SJCRH30 (cell line): ENCODE measurements at places on chromosomes 2 and 18. TPM values are rescaled to one million over a fixed set of nuclear protein-coding genes. Genes with fewer than 3 reads are reported as not detected.

DNA sequence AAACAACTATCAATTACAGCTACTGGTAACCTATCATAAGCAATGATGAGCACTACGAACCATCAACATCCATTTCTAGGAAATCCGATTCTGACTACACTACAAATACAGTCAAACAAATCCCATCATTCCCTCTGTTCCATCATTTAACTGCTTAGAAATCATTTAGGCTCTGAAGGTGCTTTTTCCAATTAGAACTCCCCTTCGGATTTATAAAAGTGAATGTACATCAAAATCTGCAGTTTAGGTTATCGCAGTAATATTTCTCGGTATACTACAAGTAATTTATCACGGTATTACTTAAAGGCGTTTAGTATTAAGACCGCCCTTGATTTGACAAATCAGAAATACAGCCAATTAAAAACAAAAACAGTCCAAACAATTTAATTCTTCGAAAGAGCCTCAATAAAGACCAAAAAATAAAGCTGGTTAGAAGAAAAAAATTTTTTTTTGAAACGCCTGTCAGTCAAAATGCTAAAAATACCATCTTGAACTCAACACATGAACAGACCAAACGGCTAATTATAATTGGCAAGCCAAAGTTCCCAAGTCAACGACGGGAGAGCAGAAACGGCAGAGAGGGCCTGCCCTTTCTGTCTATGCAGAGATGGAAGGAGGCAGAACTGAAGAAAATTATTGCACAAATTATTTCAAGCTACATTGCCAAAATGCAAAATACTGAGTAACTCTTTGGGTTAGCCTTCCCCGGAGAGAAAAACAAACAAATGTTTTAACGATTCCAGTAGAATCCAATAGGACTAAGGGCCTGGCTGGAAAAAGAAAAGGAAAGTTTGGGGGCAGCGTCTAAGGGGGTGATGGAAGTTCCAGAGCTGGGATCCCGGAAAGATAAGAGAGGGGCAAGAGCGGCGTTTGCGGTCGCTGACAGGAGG lies 1.2 kb downstream of the VPS54 start:
- peak overlapping the region; percentile 94 for H3K27ac ChIP-seq
- H3K4me1 ChIP-seq = peaks cover 8% of the 10 kb centered on the region
- no peaks in the 10 kb centered on the region for H3K36me3 ChIP-seq

DNA sequence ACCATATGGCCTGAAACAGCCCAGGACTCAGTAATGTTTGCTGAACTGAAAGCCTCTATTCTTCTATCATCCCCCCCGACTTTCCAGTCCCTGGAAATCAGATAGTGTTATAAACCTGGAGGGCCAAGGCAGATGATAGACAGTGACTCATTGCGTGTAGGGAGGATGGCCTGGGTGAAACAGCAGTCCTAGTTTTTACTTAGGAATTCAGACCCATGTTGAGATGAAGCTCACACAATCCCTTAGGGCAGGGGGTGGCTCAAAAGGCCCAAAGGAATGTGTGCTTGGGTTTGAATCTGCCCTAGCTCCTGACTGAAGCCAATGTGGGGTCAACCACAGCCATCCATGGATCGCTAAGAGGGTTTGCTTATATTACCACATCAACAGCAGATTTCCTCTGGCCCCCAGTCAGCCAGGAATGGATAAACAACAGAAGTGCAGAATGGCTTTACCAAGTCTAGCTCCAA lies 43.9 kb upstream of the STPG4 start:
- peak overlapping the region; percentile 94 for H3K27ac ChIP-seq
- no peaks in the 10 kb centered on the region for H3K27me3 ChIP-seq
- H3K4me1 ChIP-seq = peaks cover 67% of the 10 kb centered on the region
- H3K36me3 ChIP-seq = no peaks in the 10 kb centered on the region
- DNase-seq = peak; percentile 100
- H3K4me3 ChIP-seq = peak overlapping the region; percentile 12; the same call in 1 of the 2 replicates

GRCh38 chr18:24534737-24535136 lies 74.3 kb downstream of the HRH4 start:
- DNase-seq = no peak
- H3K27me3 ChIP-seq = no peaks in the 10 kb centered on the region

GRCh38 chr2:174009488-174010223 lies 44.5 kb upstream of the SP3 start:
- peaks cover 17% of the 10 kb centered on the region for H3K4me1 ChIP-seq
- no peak overlapping the region for H3K4me3 ChIP-seq
- H3K27me3 ChIP-seq = no peaks in the 10 kb centered on the region
- no peak for DNase-seq
- no peaks in the 10 kb centered on the region for H3K36me3 ChIP-seq

DNA sequence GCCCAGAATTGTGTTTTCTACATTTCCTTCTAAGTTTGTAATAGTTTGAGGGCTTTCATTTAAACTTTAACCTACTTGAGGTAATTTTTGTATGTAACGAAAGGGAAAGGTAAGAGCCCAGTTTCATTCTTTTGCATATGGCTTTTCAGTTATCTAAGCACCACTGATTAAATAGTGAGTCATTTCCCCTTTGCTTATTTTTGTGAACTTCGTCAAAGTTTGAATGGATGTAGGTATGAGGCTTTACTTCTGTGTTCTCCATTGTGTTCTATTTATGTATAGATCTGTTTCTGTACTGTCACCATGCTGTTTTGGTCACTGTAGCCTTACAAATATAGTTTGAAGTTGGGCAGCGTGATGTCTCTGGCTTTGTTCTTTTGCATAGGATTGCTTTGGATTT lies 944.8 kb upstream of the CNTNAP5 start:
- no peaks in the 10 kb centered on the region for H3K4me1 ChIP-seq
- H3K27me3 ChIP-seq = no peaks in the 10 kb centered on the region
- no peaks in the 10 kb centered on the region for H3K36me3 ChIP-seq
- DNase-seq = no peak
- H3K27ac ChIP-seq = no peak overlapping the region

DNA sequence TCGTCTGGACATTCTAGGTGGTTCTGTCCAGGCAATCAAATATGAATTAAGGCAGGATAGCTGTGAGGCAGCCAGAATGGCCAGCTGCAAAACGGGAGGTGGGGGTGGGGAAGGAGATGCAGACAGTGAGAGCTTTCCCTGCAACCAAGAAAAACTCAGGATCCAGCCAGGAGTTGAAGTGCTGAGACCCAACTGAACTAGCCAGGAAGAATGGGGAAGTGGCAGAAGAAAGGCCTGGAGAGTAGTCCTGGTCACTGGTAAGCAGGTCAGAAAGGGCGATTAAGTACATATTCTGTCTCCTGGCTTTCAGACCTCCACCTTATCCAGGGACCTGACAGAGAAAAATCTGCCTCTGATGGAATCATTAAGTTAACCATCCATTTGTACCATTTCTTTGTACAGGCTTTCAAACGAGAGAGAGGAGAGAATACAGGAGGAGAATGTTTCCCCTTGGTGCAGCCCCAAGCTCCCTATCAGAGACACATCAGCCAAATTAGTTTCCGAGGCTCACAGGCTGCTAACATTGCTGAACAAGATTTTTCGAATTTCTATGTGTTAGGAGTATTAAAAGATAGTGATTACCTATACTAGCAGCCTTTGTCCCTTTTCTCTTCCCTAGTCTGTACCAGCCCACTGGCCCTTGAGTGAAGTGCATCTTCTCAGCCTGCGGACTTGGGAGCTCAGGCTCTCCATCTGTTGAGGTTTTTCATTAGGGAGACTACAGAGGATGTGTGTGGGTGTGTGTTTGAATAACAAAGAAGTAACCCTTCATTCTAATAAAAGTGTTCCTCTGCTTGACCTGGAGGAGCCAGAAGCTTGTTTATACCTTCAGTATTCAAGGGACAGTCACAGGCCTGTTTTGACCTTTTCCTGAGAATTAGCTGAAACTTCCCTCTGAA lies 12.5 kb upstream of the HOXD1 start:
- DNase-seq = no peak
- H3K27ac ChIP-seq = no peak overlapping the region
- no peaks in the 10 kb centered on the region for H3K4me1 ChIP-seq
- no peaks in the 10 kb centered on the region for H3K36me3 ChIP-seq
- no peaks in the 10 kb centered on the region for H3K27me3 ChIP-seq

GRCh38 chr2:20326163-20326780 lies 24.4 kb downstream of the PUM2 start:
- H3K27ac ChIP-seq = no peak overlapping the region
- H3K27me3 ChIP-seq = no peaks in the 10 kb centered on the region
- no peak overlapping the region for H3K4me3 ChIP-seq
- DNase-seq = peak; percentile 57
- peaks cover 67% of the 10 kb centered on the region for H3K36me3 ChIP-seq

- peak overlapping the region; percentile 76 for H3K27ac ChIP-seq
- H3K4me1 ChIP-seq = peaks cover 16% of the 10 kb centered on the region
- DNase-seq = peak; percentile 85
- 0 out of 2 replicates have a peak, but pooled peaks cover 3% of the 10 kb centered on the region for H3K36me3 ChIP-seq
- H3K27me3 ChIP-seq = no peaks in the 10 kb centered on the region
- H3K4me3 ChIP-seq = peak overlapping the region; percentile 41
These were observed 27.5 kb downstream of the EML4 start for GRCh38 chr2:42196403-42197267.

- H3K4me1 ChIP-seq = peaks cover 11% of the 10 kb centered on the region
- H3K27me3 ChIP-seq = peaks cover 8% of the 10 kb centered on the region; the same call in 1 of the 2 replicates
- no peak overlapping the region for H3K27ac ChIP-seq
- DNase-seq = no peak
These were observed 142.4 kb downstream of the NDUFA10 start for GRCh38 chr2:239882781-239883180.

DNA sequence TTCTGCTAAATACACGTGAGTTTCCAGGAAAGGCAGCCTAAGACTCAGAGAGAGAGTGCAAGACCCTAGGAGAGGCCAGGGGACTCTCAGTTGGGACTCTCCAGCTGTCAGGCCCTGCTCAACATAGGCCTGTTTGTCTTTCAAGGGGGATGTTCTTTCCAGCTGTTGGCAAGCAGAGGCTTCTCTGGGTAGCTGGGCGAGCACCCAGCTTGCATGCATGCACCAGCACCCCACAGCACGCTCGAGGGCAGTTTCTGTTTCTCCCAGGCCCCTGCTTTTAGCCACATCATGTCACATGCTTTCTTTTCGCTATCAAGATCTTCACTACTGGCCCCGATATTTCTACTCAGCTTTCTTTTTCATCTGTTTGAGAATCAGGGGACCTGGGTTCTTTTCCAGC lies 479.3 kb upstream of the HS6ST1 start:
- no peaks in the 10 kb centered on the region for H3K36me3 ChIP-seq
- no peak overlapping the region for H3K27ac ChIP-seq
- peaks cover 8% of the 10 kb centered on the region for H3K4me1 ChIP-seq
- H3K27me3 ChIP-seq = no peaks in the 10 kb centered on the region
- no peak overlapping the region for H3K4me3 ChIP-seq

- no peak for DNase-seq
- peaks cover 2% of the 10 kb centered on the region; the same call in 1 of the 2 replicates for H3K27me3 ChIP-seq
- no peaks in the 10 kb centered on the region for H3K4me1 ChIP-seq
- no peaks in the 10 kb centered on the region for H3K36me3 ChIP-seq
- no peak overlapping the region for H3K27ac ChIP-seq
These were observed 51.8 kb upstream of the STAT1 start for GRCh38 chr2:191065785-191066184.

GRCh38 chr2:88627856-88628570 lies 749 bp upstream of the EIF2AK3 start:
- no peaks in the 10 kb centered on the region for H3K27me3 ChIP-seq
- peak overlapping the region; percentile 62 for H3K4me3 ChIP-seq
- DNase-seq = peak; percentile 89
- no peaks in the 10 kb centered on the region for H3K36me3 ChIP-seq
- no peaks in the 10 kb centered on the region for H3K4me1 ChIP-seq
- H3K27ac ChIP-seq = peak overlapping the region; percentile 66

- no peak overlapping the region for H3K4me3 ChIP-seq
- H3K36me3 ChIP-seq = no peaks in the 10 kb centered on the region
- H3K4me1 ChIP-seq = no peaks in the 10 kb centered on the region
- no peak overlapping the region for H3K27ac ChIP-seq
These were observed 129.0 kb upstream of the PARD3B start for GRCh38 chr2:204416236-204416635.

- H3K27ac ChIP-seq = no peak overlapping the region
- peak; percentile 10 for DNase-seq
- H3K27me3 ChIP-seq = no peaks in the 10 kb centered on the region
- H3K4me3 ChIP-seq = no peak overlapping the region
These were observed 34.0 kb downstream of the NAPG start for GRCh38 chr18:10559553-10560451.

The NCKAP5 gene
- total RNA-seq = not detected in 2 replicates

The RAD51AP2 gene
- 0.02 TPM in 1 of 2 replicates, not detected in the other for total RNA-seq

The KCNG2 gene
- not detected in 2 replicates for total RNA-seq

The CPO gene
- total RNA-seq = not detected in 2 replicates

The ERMN gene
- not detected in 2 replicates for total RNA-seq
